HFF-Myc (cell line): ENCODE measurements at places on chromosomes 4 and X.

DNA sequence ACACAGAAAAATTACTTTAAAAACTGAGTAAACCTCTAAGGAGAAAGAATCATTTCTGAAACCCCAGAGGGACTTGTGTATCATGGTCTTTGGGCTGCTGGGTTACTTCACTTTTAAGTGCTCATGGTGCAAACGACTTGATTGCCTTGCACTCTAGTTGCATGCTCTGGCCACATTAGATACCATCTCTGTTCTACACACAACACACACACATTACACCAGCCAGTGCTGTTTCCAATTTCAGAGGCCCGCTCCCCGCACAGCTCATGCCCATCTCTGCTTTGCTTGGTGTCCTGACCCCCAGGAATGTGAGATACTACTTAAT lies 2.1 kb downstream of the PPP3CA start:
- no peak for DNase-seq

DNA sequence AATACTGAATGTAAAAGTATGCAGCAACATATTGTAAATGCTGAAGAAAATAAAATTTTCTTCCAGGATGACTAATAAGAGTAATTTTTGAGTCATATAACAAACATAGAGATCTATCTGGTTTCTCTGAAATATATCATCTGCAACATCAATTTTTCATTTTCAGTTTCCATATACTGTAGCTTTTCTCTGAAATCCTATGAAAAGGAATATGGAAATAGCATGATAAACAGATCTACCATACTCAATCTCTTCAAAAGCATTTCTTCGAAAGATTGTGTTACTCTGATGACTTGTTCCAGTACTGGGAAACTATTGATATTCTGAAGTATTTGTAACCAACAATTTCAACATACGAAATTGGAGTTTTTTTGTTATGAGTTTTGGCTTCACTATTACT lies 1156.7 kb downstream of the FAM133A start:
- no peak for DNase-seq

GRCh38 chr4:169174247-169174646 lies 96.5 kb downstream of the SH3RF1 start:
- no peak for DNase-seq

GRCh38 chr4:158036998-158037397 lies 135.8 kb downstream of the GASK1B start:
- DNase-seq = no peak

GRCh38 chr4:13476915-13477314 lies 7.2 kb downstream of the RAB28 start:
- DNase-seq = no peak

DNA sequence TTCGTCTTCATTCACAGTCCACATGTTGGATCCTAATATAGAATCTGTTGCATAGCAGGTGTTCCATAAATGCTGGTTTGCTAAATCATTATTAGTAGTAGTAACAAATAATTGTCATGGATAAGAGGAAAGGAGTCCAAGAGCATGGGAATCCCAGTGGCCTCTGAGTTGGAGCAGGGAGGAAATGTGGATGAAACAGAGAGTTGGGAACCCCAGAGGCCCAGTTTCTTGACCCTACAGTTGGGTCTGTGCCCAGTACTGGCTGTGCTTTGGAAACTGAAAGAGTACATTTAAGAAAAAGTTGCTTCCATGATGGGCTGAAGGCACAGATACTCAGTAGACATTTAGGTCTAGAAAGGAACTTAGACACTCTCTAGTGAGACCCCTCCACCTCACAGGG lies 149.4 kb upstream of the PSAPL1 start:
- no peak for DNase-seq

DNA sequence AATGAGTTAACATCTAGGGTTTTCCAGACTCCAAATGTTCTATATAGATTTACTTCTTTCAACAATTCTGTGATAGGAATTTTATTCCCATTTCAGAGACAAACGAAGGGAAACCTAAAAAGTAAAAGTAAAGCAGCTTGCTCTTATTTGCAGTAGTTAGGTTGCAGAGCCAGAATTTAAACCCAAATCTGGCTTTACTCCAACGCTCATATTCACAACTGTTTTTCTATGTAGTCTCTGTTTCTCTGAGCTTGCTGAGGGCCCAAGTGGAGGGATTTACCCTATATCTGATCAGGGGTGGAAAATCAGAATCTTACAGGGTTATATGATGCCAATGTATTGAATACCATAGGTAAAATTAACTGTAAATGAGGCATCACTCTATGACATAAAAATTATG lies 599.1 kb upstream of the GRIA3 start:
- no peak for DNase-seq

DNA sequence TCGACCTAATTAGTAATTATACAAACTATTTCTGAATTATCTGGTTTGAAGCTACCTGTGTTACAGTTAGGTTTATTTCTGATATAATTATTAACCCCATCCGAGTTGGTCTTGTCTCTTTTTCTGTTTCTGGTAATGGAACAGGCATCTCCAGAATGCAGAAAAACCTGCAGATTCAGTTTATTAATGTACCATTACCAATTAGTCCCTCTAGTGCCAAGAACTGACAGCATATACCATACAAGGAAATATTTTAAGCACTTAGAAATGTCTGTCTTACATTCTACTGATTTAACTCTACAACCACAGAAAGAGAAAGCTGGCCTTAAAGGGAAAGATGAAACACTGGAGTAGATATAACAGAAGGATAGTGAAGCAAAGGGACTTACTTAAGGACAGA lies 570.6 kb downstream of the CENPC start:
- DNase-seq = no peak

- no peak for DNase-seq
Observed at GRCh38 chr4:157005193-157005592, 33.6 kb upstream of the PDGFC start.

DNA sequence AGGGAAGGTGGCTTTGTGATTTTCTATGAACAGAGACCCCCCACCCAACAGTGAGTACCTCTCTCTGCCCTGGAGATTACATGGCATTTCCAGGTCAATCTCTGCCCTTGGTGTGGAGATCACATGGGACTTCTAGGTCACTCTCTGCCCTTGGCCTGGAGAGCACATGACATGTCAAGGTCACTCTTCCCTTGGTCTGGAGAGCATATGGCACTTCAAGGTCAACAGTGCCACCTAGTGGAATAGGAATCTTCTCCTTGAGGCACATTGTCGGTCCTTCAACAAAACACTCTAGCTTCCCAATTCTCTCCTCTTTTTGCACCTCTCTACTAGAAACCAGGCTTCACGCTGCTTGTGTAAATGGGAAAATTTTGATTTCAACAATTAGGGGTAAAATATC lies 66.2 kb upstream of the TACR3 start:
- peak; percentile 4 for DNase-seq

DNA sequence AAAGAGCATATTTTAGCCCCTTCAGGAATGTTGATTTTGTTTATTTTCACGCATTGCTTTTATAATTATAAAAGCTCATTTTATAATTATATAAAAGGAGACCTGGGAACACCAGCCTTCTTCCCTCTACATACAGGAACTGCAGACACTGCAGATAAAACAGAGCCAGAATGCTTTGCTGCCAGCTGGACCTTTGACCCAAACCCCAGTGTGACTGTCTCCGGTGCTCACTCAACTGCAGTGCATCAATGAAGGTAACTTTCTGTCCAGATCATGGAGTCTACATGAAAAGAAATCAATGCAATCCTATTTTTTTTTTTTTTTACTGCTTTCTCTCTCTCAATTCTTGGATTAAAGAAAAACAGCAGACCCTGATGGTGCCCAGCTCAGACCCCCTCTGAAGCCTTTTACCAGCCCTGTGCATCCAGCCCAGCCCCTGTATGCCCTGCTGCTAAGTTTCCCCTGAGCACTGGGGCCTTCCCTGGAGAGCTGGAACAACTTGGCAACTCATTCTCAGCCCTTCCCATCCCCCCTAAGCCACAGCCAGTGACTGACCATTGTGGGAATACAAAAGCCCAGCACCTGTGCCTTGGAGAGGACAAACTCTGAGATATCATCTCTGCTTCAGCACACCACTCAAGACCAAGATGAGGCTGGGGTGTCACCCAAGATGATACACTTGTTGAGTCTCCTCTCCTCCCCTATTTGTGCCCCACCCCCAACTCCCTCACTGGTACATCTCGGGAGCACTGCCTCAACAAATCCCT lies 182.1 kb downstream of the EVC2 start:
- DNase-seq = no peak

DNA sequence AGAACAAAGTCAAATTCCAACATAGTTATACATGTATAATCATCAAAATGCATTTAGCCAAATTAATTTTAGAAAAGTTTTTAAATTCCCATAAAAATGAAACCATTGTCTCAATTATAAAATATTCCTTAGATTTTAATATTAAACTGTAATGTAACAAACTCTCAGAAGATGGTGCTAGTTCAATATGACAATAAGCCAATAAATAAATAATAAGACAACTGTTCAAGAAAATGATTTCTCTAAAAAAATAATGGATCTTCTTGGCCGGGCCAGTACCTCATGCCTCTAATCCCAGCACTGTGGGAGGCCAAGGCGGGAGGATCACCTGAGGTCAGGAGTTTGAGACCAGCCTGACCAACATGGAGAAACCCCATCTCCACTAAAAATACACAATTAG lies 80.3 kb downstream of the RAB28 start:
- no peak for DNase-seq

DNA sequence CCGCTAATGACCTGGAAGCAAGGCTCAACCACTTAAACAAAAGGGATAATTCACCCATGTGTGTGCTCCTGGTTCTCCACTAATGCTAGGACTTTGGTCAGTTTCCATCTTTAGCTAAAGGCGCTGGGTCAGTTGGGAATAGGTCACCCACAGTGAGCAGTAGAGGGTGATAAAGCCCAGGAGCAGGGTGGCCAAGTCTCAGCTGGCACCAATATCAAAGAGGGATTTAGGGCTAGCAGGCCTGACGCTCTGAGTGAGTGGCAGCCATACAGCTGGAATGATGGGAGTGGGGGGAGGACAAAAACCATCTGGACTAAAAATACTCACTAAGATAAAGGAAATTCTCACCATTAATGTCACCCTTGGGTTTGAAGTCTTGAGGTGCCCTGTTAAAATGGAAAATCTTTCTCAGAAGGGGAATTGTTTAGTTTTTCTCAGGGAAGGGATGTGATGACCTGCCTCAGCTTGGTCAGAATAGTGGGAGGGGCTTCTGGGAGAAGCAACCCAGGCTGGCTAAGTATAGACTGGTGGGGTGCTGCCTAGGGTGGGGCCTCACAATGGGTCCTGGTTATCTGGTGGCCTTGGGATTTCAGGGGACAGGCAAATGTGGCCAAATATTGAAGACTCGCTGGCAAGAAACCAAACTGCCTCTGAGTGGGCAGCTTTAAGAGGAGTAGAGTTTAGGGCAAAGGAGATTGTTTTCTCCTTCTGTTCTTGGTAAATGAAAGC lies 47.1 kb downstream of the TSC22D3 start:
- DNase-seq = no peak

DNA sequence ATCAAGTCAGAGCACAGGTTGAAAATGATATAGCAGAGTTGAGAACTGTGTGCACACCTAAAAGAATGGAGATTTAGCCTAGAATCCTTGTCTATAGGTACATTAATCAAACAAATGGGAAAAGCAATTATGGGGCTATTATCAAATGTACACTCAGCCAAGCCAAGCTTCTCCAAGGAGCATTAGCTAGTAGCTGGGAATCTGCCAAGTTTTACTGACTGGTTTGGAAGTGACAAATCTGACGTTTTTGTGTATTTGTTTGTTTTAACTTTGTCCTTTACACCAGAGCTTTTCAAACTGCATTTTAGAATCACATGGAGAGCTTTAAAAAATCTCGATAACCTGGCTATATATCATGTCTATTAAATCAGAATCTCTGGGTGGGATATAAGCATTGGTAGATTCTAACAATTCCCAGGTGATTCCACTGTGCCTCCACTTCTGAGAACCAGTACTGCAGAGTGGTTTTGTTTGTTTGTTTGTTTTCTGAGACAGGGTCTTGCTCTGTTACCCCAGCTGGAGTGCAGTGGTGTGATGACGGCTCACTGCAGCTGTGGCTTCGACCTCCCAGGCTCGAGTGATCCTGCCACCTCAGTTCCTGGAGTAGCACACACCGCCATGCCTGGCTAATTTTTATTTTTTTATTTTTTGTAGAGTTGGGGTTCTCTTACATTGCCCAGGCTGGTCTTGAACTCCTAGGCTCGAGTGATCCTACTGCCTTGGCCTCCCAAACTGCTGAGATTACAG lies 279.8 kb downstream of the UNC5C start:
- DNase-seq = no peak

GRCh38 chr4:186249785-186250754 lies 15.9 kb upstream of the F11 start:
- DNase-seq = no peak
